Motor neuron (in vitro differentiated cells): ENCODE measurements at places on chromosomes 7 and 10. TPM values are rescaled to one million over a fixed set of nuclear protein-coding genes. Genes with fewer than 3 reads are reported as not detected.
A peak's percentile ranks its signal among the peaks of the same experiment; 100 is the strongest.

GRCh38 chr10:96896884-96897589 lies 64.9 kb downstream of the LCOR start:
- peak; percentile 31 for ATAC-seq

DNA sequence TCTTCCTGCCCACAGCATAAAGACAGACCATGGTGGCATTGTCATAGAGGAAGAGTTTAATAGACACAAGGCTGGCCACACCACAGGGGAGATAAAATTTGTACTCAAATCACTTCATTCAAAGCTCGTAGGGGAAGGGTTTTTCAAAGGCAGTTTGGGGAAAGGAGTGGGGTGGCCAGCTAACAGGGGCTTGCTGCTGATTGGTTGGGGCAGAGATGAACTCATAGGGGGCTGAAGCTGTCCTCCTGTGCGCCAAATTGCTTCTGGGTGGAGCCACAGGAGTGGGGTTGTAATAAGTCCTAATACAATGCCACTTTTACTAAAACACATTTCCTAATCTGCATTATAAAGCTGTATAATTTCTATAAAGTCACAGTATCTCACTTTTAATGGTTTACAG lies 22.5 kb downstream of the PDZD8 start:
- ATAC-seq, result no peak

GRCh38 chr10:43125274-43125845 lies 12.9 kb upstream of the CSGALNACT2 start:
- no peak for ATAC-seq

TFPI2 gene
- total RNA-seq, result 169 and 182 TPM in 2 replicates

GRCh38 chr10:35203745-35204144 lies 77.1 kb downstream of the CREM start:
- ATAC-seq, result no peak

CPA4 gene
- total RNA-seq, result 0.09 and 0.36 TPM in 2 replicates

- no peak for ATAC-seq
Observed at GRCh38 chr10:96846395-96846794, 14.3 kb downstream of the LCOR start.
